ENCODE measurements at places on chromosomes 16 and 17.
A peak's percentile ranks its signal among the peaks of the same experiment; 100 is the strongest.

DNA sequence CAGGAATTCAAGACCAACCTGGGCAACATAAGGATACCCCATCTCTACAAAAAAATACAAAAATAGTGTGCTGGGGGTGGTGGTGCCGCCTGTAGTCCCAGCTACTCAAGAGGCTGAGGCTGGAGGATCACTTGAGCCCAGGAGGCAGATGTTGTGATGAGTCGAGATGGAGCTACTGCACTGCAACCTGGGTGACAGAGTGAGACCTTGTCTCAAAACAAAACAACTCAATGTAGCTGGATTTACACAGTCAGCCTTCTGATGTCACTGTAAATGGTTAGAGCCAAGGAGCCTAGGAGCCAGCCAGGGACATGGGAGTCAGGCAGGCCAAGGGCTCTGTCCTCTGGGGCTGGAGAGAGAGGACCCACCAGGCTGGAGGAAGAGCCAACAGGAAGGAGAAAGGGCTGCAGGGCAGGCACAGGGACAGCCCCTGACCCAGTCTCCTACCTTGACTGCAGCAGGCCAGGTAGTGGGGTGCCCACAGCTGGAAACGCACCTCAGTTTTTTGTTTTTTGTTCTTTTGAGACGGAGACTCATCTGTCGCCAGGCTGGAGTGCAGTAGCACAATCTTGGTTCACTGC lies 8.4 kb downstream of the CDIPT start:
- no peak for DNase-seq

DNA sequence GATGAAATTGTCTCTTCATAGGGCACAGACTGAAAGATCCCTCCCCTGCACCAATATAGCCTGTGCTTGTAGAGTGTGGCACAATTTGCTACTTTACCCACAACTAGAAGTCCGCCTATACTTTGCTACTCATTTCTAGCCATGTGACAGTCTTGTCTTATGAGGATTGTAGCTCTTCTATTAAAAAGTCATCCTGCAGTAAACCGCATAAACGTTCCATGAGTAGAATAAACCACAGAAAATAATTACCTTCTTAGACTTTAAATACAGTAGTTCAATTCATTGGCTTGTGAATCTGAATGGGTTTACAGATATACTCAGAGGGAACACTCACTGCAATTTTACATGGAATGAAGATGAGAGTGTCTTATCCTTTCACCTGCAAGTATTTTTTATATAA lies 4.4 kb downstream of the KRT27 start:
- no peak for DNase-seq

- peak; percentile 100 for DNase-seq
These were observed 59.0 kb downstream of the ANKFY1 start for GRCh38 chr17:4204710-4205173.

GRCh38 chr17:43891851-43892646 lies 15.3 kb downstream of the MPP2 start:
- peak; percentile 45 for DNase-seq

DNA sequence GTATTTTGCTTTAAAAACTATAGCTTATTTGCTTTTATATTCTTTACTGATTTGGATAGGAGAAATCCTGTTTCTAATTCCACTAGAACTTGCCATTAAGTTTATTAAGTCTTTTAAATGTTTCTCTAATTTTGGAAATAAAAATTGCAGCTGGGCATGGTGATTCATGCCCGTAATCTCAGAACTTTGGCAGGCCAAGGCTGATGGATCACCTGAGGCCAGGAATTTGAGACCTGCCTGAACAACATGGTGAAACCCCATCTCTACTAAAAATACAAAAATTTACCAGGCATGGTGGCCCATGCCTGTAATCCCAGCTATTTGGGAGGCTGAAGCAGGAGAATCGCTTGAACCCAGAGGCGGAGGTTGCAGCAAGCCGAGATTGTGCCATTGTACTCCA lies 30.7 kb downstream of the DNAH17 start:
- no peak for DNase-seq

DNA sequence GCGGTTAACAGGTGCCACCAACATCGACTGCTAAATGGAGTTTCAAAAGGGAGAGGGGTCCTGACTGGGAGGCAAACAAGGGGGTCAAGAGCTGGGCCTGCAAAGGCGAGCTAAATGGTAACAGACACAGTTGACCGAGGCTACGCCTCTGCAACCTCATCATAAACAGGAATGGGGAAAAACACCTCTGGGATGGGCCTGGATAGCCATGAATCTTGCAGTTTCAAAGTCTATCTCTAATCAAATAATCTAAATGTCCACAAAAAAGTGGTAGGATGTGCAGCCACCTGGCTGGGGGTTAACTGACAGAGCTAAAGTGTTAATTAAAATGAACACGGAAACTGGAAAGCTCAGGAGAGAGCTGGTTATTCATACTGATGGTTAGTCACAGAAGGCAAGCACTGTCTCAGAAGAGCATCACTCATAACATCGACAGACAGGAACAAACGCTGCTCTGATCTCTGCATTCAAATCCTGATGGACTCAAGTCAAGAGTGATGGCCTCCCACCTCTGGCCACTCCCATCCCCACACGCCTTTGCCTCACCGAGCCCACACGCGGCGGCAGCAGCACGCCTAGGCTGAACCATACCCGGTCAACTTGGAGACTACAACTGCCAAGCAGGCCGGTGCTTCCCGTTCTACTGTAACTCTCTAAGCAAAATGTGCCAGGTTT lies 56.3 kb downstream of the CREBBP start:
- DNase-seq, result no peak

GRCh38 chr17:56141046-56141839 lies 12.0 kb upstream of the ANKFN1 start:
- no peak for DNase-seq

- DNase-seq, result no peak
These were observed 2.8 kb upstream of the SOCS3 start for GRCh38 chr17:78362671-78363070.

- no peak for DNase-seq
These were observed 169.7 kb upstream of the CACNG5 start for GRCh38 chr17:66665194-66665593.

DNA sequence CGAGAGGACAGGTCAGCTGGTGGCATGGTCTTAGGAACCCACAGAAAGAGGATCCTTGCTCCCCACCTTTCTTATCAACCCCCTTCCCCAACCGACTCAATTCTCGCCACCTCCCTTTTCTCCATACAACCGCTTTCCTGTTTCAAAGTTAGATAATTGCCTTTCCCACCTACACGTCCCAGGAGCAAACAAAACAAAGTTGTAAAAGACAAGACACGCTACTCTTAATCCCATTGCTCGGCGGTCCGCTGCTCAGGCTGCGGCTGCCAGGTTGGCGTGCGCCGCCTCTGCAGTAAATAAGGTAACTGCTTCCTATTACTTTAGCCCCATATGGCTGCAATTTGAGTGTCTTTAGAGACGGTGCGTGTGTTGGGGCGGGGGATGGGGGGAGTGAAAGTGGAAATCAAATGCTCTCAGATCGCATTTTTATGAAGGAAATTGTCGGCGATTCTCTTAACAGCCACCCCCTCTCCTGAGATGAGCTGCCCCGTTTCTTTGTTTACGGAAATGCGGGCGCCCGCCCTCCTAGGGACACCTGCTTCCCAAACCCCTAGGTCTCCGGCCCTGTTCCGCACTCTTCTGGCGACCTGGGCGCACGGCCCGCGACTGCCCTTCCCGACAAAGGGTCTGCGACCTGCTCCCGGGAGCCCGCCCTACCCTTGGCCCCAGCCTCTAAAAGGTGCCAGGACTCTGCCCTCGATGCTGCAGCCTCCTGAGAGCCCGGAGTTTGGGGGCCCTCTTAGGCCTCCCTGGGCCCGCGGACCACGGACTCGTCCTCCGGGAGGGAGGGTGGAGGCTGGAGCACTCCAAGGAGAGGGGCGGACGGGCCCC lies 3.7 kb upstream of the CBX8 start:
- peak; percentile 54 for DNase-seq

- no peak for DNase-seq
These were observed 12.1 kb downstream of the NDEL1 start for GRCh38 chr17:8447799-8448198.

DNA sequence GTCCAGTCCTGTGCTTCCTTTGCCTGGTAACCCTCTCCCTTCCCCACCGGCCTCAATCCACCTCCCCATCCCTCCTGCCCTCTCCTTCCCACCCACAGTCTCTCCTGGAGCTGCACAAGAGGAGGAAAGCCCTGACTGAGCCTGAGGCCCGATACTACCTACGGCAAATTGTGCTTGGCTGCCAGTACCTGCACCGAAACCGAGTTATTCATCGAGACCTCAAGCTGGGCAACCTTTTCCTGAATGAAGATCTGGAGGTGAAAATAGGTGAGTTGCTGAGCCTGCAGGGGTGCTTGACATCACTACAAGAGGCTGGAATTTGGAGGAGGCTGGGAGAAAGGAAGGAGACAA lies 1.3 kb downstream of the PLK1 start:
- DNase-seq, result no peak

DNA sequence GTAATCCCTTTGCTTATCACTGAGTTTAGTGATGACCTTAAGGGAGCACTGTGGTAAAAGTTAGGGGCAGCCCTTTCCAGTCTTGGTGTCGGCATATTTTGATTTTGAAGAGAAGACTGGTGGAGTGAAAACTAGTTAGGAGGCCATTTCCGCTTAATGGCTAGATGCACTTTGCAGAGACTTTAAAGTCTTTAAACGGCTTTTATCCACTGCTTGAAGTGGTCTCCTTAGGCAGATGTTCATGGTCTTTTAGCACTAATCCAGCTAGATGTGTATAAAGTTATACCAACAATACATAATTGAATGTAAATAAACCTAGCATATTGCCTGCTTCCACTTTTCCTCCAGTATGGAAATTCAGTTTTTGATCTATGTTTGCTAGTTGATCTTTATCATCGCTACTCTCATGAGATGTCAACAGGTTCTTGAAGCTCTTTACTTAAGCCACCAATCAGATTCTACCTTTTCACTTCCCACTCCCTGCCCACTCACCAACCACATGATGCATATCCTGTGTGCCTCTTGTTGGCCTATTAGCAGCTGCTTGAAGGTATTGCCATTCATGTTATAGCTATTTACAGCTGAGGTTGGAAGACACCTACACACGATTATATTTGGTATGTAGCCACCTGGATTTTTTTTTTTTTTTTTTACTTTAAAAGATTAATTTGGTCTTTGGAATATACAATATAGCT lies 132.0 kb downstream of the NLK start:
- no peak for DNase-seq

DNA sequence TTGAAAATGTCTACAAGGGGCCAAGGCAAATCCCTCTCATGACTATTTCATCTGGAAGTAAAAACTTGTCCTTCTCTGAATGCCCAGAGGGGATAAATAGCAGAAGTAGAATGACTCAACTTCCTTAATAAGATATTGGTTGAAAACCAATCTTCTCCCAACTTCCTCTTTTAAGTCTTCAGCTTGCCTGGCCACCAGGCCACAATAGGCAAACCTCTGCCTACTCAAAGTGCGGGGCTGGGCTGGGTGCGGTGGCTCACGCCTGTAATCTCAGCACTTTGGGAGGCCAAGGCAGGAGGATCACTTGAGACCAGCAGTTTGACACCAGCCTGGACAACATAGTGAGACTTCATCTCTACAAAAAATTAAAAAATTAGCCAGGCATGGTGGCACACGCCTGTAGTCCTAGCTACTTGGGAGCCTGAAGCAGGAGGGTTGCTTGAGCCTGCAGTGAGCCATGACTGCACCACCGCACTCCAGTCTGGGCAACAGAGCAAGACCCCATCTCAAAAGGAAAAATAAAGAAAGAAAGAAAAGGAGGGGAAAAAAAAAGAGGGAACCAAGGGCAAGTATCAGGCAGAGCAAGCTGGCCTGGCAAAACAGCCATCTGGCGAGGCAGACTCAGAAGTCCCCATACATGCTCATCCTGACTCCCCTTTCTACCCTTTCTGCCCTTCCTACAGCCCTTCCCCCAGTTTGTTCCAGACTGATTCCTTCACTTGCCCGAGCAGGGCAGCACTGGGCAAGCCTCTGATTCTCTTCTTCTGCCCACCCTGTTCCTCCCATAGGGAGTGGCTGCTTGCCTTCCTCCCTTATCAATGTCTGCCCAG lies 20.6 kb downstream of the MAP3K14 start:
- DNase-seq, result peak; percentile 41

- DNase-seq, result no peak
These were observed 6.0 kb upstream of the MC1R start for GRCh38 chr16:89912627-89913026.

DNA sequence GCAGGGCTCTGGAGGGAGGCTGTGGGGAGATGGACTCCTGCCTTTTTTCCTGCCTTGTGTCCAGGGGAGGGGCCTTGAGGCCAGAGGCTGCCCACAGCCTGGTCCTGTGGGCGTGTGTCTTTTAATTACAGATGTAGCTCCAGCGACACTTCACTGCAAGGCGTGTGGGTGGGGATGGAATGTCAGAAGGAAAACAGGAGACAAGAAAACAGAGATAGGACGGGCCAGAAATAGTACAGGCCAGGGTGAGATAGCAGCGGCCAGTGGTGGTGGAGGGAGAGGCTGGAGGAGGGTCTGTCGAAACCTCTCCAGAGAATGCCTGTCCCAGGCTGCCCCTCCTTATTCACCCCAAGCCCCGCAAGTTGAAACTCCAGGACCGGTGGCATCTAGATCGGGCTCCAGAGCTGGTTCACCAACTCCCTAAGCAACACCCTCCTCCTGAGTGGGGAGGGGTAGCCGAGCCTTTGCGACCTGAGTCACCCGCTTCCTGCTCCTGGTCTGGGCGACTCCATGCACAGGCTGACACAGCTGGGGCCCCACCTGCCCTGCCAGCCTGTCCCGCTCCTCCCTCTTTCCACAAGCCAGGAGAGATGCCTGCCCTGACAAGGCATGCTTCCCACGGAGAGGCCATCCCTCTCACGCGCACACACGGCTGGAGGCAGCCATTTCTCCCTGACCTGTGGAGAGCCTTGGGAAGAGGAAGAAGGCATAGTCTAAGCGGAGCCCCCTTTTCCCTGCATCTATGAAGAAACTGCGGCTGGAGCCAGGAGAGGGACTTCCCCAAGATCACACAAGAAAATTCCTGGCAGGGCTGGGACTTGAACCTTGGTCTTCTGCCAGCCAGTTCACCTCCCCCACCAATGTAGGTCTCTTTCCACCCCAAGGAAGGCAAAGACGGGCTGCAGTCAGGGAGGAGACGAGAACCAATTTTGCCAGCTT lies 6.6 kb upstream of the JUP start:
- DNase-seq, result no peak

GRCh38 chr17:39939588-39940419 lies 12.3 kb downstream of the LRRC3C start:
- peak; percentile 83 for DNase-seq

DNA sequence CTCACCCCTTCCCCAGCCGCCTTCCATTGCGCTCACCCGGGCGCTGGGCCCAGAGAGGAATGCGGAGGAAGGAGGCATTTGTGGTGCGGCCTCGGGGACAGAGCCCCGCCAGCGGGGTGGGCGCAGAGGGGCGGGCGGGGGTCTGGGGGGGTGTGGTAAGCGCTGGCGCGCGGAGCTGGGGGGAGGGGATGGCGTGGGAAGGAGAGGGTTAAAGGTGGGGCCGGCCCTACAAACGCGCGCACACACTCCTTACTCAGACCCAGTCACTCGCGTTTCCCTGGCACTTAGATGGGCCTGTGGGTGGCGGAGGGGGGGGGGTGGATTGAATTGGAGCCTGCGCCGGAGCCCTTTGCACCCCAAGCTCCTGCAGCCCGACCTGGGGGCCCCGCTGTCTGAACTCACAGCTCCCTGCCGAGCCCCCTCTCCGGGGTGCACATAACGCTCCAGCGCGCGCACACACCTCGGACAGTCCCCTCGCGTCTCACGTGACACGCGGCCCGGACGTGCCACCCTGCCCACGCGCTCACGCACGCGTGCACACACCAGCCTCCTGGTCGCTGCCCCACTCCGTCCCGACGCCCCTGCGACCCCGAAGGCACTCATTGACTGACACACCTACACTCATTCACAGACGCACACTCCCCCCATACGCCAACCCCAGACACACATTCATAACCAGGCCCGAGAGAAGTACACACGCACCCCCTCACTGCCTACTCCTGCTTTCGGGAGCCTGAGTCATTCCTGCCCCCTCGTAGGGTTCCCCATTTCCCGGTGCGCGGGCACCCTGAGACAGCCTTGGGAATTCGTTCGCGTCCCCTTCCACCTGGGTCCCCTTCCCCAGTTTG lies 844 bp downstream of the TBKBP1 start:
- DNase-seq, result peak; percentile 50

Data from fibroblast of gingiva (primary cell).